ENCODE measurements at places on chromosomes 6 and 20. TPM values are rescaled to one million over a fixed set of nuclear protein-coding genes. Genes with fewer than 3 reads are reported as not detected.

Gene DDO
- total RNA-seq, result not detected

GRCh38 chr6:139392794-139393193, 18.3 kb upstream of the CITED2 start:
- peaks cover 3% of the 10 kb centered on the region for H3K27me3 ChIP-seq
- H3K36me3 ChIP-seq, result no peaks in the 10 kb centered on the region
- no peak overlapping the region for H3K4me3 ChIP-seq
- H3K27ac ChIP-seq, result no peak overlapping the region
- H3K4me1 ChIP-seq, result no peaks in the 10 kb centered on the region
- no peak for DNase-seq

- peaks cover 4% of the 10 kb centered on the region for H3K27me3 ChIP-seq
- no peak overlapping the region for H3K4me3 ChIP-seq
- H3K4me1 ChIP-seq, result no peaks in the 10 kb centered on the region
- DNase-seq, result peak; percentile 26
Measured at GRCh38 chr6:46410334-46410953, 80.8 kb downstream of the RCAN2 start.

Gene ACSS1
- 41.1 TPM for total RNA-seq

- no peaks in the 10 kb centered on the region for H3K4me1 ChIP-seq
- H3K36me3 ChIP-seq, result no peaks in the 10 kb centered on the region
- H3K27ac ChIP-seq, result no peak overlapping the region
- DNase-seq, result no peak
- H3K4me3 ChIP-seq, result no peak overlapping the region
Measured at GRCh38 chr20:8490076-8490830, 358.2 kb downstream of the PLCB1 start.

DNA sequence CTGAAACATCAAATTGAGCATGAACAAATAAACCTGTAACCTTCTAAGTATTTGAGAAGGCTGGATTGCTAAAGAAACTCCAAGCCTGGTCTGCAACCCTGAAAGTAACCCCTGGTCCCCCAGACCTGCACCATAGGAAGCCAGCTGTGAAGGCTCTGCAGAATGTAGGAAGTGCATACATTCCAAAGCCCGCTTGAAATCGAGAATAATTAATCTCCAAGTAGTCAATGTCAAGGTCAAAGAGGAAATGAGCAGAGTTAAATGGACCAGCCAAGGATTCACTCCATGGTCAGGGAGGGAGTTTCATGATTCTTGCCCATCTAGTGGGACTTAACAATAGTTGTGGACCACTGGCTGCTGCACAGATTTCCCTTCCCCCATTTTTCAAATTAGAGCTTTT, 107.6 kb upstream of the RNF24 start:
- H3K4me3 ChIP-seq, result no peak overlapping the region
- H3K27ac ChIP-seq, result no peak overlapping the region
- peaks cover 31% of the 10 kb centered on the region for H3K27me3 ChIP-seq
- no peaks in the 10 kb centered on the region for H3K36me3 ChIP-seq
- no peaks in the 10 kb centered on the region for H3K4me1 ChIP-seq
- DNase-seq, result no peak

Gene VSTM2L
- not detected for total RNA-seq

DNA sequence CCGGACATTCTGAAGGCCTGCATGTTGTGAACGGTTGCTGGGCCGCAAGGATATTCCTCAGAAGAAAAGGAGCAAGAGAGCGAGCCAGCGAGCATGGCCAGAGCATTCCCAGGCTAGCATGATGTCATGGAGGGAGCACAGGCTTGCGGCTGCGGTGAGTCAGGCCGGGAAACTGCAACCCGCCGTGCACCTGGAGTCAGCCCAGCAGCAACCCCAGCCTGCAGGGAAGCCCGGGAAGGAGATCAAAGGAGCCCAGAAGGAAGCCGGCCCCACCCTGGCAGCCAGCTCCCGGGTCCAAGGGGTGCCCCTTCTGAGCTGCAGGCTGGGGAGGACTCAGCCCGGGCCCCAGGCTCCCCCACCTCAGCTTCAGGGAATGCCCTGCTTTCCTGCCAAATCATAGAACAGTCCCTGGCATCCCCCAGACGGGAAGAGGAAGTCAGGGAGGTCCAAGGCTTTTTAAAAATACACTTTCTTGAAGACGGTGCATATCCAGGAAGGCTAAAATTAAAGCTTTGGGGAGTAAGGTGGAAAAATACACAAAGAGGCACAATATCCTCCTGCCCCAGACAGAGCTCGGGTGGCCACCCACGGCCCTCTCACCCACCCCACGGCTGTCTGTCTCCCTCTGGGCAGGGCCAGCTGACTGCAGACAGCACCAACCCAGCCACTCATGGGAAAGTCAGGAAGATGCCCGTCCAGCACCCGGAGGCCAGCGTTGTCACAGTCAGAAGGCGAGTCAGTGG, 53.7 kb downstream of the BMP7 start:
- no peaks in the 10 kb centered on the region for H3K4me1 ChIP-seq
- no peak overlapping the region for H3K4me3 ChIP-seq
- H3K27me3 ChIP-seq, result peaks cover 10% of the 10 kb centered on the region
- DNase-seq, result no peak

Gene FAXC
- 0.07 TPM for total RNA-seq

DNA sequence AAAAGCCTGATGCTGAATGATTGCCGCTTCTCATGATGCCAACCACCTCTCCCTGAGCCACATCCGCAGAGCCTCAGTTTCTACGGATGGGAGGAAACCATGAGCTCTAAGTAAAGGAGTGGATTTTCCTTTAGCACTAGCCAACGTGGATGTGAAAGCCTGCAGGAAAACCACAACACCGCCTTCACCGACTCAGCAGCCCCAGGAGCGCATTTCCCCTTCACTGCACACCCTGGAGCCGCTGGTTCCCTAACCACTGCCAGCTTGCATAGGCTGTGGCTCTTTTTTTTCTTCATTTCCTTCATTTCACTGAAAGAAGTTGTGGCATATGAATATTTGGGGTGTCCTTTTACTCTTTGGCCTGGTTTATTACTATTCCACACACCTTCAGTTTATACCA, 50.5 kb upstream of the SSTR4 start:
- H3K27ac ChIP-seq, result no peak overlapping the region
- no peaks in the 10 kb centered on the region for H3K4me1 ChIP-seq
- no peaks in the 10 kb centered on the region for H3K36me3 ChIP-seq
- H3K27me3 ChIP-seq, result peaks cover 3% of the 10 kb centered on the region

DNA sequence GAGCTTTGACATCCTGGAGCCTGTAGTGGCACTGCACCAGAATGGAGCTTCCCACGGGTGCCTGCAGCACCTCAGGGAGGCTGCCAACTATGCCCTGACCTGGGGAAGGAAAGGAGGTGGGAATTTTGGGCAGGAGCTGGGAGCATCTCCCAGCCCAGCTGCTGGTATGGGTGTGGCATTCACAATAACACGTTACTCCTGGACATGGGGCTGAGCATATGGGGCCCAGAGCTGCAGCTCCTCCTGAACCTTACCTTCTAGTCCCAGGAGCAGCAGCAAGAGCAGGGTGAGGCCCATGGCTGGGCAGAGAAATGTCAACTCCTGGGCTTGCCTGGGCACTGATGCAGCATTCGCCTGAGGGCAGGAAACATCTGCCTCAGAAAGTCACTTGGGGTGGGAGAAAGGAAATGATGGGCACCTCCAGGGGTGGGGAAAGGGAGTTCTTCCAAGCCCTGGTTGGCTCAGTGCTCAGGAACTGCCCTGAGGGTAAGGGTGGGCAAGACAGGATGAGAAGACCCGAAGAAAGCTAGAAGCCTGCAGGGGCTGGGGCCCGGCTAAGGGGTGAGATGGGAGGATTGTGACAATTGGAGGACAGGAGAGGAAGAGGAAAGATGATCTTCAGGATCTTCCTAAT, at the start of gene TREML1:
Gene TREML1, minus strand, starts transcription at position 356 of the 634 bp plus-strand sequence. Its CDS starts 59 bp downstream, at position 297.
- no peak for DNase-seq
- no peak within 1 kb of the TSS for H3K27ac ChIP-seq
- no peak within 1 kb of the TSS for H3K4me3 ChIP-seq

Gene C20orf202
- not detected for total RNA-seq

GRCh38 chr20:40993794-40994540, 34.7 kb upstream of the TOP1 start:
- no peaks in the 10 kb centered on the region for H3K36me3 ChIP-seq
- H3K27me3 ChIP-seq, result no peaks in the 10 kb centered on the region
- no peak overlapping the region for H3K27ac ChIP-seq

DNA sequence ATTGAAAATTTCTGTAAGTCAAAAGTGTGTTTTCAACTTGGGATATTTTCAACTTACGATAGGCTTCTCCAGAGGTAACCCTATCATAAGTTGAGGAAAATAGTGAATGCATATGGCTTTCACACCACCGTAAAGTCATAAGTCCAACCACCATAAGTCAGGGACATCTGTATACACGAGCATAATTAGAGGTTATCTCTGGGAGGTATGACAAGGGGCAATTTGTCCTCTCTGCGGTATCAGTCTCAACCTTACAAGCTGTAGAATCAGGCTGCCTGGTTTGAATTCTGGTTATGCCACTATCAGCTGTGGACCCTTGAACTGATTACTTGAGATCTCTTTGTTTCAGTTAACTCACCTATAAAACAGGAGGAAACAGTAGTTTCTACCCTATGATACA, 202.9 kb upstream of the JARID2 start:
- no peaks in the 10 kb centered on the region for H3K4me1 ChIP-seq
- no peak for DNase-seq
- H3K4me3 ChIP-seq, result no peak overlapping the region

Gene LPIN3
- 4.6 TPM for total RNA-seq

Gene HMGN3
- total RNA-seq, result 60.1 TPM

DNA sequence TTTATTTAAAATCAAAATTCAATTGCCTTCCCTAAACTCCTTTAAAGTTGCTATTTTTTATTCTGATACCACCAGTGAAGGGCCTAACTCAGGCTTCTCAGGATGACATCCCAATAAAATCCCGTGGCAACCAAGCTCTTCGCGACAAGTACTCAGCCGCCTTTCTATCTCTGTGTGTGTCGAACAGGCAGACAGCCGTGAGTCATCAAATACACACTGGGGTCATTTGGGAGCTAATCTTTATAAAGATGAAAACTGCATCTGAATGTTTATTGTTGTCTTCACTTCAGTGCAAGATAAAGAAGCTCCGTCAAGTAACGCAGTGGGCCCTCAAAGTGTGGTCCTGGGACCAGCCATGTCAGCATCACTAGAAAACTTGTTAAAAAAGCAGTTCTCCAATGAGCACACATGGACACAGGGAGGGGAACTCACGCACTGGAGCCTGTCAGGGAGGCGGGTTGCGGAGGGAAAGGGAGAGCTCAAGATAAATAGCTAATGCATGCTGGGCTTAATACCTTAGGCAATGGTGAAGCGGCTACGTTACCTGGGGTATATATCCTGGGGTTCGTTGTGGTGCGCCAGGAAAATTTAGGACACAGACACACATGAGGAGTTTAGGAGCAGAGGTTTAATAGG, 119.3 kb downstream of the RNF144B start:
- H3K27me3 ChIP-seq, result peaks cover 10% of the 10 kb centered on the region
- no peak overlapping the region for H3K4me3 ChIP-seq
- H3K4me1 ChIP-seq, result peaks cover 2% of the 10 kb centered on the region
- H3K36me3 ChIP-seq, result no peaks in the 10 kb centered on the region

- no peaks in the 10 kb centered on the region for H3K27me3 ChIP-seq
- H3K4me1 ChIP-seq, result peaks cover 28% of the 10 kb centered on the region
- no peak for DNase-seq
- no peak overlapping the region for H3K4me3 ChIP-seq
- H3K36me3 ChIP-seq, result no peaks in the 10 kb centered on the region
- no peak overlapping the region for H3K27ac ChIP-seq
Measured at GRCh38 chr6:35058865-35059522, 82.1 kb downstream of the TCP11 start.

GRCh38 chr6:119044255-119044654, 34.2 kb downstream of the FAM184A start:
- H3K27ac ChIP-seq, result no peak overlapping the region
- no peak for DNase-seq
- H3K27me3 ChIP-seq, result no peaks in the 10 kb centered on the region
- peaks cover 12% of the 10 kb centered on the region for H3K4me1 ChIP-seq
- H3K36me3 ChIP-seq, result no peaks in the 10 kb centered on the region

- no peak overlapping the region for H3K4me3 ChIP-seq
- no peaks in the 10 kb centered on the region for H3K36me3 ChIP-seq
- no peak for DNase-seq
- peaks cover 51% of the 10 kb centered on the region for H3K27me3 ChIP-seq
- peaks cover 15% of the 10 kb centered on the region for H3K4me1 ChIP-seq
Measured at GRCh38 chr6:36836111-36837021, 2.9 kb downstream of the CPNE5 start.

GRCh38 chr6:27608916-27609883, 136.3 kb upstream of the ZNF184 start:
- no peaks in the 10 kb centered on the region for H3K36me3 ChIP-seq
- no peak overlapping the region for H3K4me3 ChIP-seq
- peak; percentile 38 for DNase-seq

DNA sequence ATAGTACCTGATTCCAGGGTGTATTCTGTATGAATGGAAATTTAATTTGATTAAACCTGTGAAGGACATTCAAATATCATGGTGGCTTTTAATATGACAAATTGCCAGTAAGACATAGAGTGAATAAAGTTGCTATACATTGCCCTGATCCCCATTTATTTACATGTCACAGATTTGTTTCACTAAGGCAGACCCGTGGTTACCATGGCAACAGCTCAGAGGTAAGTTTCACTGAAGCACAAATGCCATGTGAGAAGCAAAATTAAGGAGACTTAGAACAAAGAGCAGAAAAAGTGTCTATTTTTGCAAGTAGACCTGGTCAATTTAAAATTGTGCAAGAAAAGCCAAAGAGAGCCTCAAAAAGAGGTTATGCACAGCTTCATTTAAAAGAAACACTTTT, 63.7 kb downstream of the PXDC1 start:
- H3K4me3 ChIP-seq, result no peak overlapping the region
- no peaks in the 10 kb centered on the region for H3K36me3 ChIP-seq
- no peaks in the 10 kb centered on the region for H3K4me1 ChIP-seq
- no peak for DNase-seq
